Cardiac muscle cell (in vitro differentiated cells and primary cell): ENCODE measurements at places on chromosomes 2 and 18.
A peak's percentile ranks its signal among the peaks of the same experiment; 100 is the strongest.

DNA sequence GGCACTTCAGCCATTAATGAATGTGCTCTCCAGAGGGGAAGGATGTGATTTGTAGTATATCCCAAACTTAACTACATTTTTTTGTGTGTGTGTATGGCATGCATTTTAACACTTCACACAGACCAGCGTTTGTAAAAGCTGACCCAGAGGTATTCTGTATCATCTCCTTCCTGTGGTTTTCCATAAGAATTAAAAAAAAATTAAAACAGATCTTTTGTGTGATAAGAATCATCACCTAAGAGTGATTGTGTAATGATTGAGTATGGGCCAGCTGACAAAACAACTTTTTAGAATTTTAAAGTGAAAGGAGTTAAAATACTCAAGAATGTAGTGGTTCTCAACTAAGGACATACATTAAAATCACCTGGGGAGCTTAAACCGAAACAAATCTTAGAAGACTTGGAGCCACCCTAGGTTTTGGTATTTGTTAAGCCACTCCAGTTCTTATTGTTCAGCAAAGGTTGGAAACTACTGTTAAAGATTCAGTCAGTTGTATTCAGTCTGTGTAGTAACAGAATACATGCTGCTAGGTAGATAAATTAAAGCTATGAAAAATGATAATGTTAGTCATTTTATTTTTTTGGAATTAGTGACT, 120.1 kb downstream of the HAUS1 start:
- DNase-seq, result no peak

- DNase-seq, result no peak
Observed at GRCh38 chr2:24947561-24948157, 24.1 kb downstream of the DNAJC27 start.

GRCh38 chr2:24107-24506, 22.2 kb downstream of the FAM110C start:
- no peak for DNase-seq

- no peak for DNase-seq
Observed at GRCh38 chr2:160050147-160050546, 12.3 kb downstream of the PLA2R1 start.

- DNase-seq, result peak; percentile 35
Observed at GRCh38 chr18:4455113-4455811, at the start of gene DLGAP1. DLGAP1 (minus strand) TSS chr18:4455307.

GRCh38 chr2:180033993-180034894, 27.1 kb upstream of the CWC22 start:
- peak; percentile 28 for DNase-seq

DNA sequence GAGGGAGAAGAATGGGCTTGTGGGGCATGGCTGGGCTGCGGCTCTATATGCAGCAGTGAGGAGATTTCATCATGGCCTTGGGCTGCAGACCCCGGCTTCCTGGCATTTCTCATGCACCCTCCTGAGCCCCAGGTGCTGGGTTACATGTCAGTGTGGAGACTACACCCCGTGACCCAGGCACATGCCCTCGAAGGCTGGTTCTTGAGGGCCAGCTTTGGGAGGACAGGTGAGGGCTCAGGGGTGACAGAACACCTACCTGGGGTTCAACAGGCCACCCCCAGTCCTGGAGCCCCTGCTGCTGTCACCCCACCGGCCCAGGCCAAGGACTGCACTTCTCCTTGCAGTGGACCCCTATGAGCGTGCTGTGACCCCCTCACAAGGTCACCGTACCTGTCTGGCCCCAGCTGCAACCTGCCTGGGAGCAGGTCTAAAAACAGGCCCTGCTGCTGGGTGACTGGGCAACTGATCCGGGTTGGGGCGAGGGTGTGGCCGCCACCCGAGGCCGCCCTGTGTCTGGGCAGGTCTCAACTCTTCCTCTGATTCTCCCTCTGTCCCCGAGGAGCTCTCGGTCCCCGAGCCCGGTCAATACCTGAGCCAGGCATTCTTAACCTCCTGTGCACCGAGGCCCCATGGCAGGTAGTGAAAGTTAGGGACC, 94.8 kb upstream of the OTOS start:
- no peak for DNase-seq

GRCh38 chr2:64987001-64987955, 1.9 kb upstream of the SLC1A4 start:
- DNase-seq, result no peak

- DNase-seq, result no peak
Observed at GRCh38 chr2:70233926-70234325, 14.5 kb downstream of the TIA1 start.

- DNase-seq, result no peak
Observed at GRCh38 chr2:235523486-235524150, 29.8 kb downstream of the AGAP1 start.
